ENCODE measurements at places on chromosomes 5 and 9.

DNA sequence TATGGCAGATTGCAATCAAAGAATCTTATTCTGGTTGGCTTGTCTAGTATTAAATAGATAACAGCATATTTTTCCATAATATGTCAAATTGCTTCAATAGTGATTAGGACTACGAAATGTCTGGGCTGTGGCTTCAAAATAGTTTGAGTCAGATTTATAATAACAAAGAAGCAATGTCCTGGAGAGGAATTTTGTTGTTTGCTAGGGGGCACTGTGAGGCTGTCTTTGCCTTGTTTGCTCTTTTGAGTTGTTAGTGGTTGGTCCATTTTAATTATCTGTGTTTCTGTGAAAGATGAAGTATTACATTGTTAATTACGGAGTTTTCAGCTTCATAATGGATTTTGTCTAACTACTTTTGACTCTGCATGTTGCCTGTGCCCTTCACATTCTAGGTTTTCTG, 713.6 kb downstream of the TLE4 start:
- no peak for DNase-seq

- DNase-seq: no peak
Observed at GRCh38 chr9:93678199-93679019, 102.0 kb downstream of the PHF2 start.

- no peak for DNase-seq
Observed at GRCh38 chr5:174189654-174190541, 144.4 kb downstream of the NSG2 start.

- no peak for DNase-seq
Observed at GRCh38 chr5:151632941-151633340, 41.8 kb upstream of the FAT2 start.
